ENCODE measurements at places on chromosomes 4 and X.

DNA sequence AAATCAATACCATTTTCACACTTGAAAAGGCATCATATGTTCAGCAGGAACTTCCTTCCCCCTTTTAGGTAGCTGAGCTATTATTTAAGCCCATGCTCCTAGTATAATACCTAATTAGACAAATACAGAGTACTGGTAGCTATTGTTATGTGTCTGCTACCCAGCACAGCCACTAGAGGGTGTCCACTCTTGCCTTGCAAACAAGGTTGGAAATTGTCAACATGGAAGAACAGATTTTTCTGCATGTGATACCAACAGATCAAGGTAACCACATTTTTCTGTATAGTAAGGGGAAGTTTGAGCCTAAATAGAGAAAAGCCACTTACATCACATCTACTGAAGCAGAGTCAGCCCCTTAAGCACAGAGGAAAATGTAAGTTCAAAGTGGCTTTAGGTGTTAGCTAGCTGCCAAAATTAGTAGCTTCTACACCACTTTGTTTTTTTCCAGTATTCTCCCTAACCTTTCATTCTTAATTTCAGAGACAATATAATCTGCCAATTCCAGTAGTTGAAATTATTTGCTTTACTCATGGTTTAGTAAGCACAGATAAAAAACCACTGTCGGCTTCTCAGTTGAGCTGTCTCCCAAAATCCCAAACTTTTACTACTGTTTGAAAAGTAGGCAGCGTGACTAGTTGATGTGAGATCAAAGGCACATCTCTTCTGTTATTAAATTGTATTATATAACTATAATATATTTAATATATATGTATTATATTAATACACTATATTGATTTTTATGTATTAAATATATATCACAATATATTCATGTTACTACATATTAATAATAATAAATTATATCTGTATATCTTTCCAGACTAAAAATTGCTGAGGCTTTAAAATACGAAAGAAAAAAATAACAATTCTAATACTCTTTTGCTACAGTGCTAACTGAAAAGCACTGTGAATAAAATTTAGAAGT, 38.2 kb downstream of the EDNRA start:
- DNase-seq = peak; percentile 63

- DNase-seq = no peak
Measured at GRCh38 chr4:132276989-132277388, 872.1 kb upstream of the PCDH10 start.

GRCh38 chr4:6405397-6405706, 67.1 kb downstream of the PPP2R2C start:
- DNase-seq = no peak

GRCh38 chrX:46039526-46039925, 505.7 kb downstream of the ZNF674 start:
- DNase-seq = no peak

DNA sequence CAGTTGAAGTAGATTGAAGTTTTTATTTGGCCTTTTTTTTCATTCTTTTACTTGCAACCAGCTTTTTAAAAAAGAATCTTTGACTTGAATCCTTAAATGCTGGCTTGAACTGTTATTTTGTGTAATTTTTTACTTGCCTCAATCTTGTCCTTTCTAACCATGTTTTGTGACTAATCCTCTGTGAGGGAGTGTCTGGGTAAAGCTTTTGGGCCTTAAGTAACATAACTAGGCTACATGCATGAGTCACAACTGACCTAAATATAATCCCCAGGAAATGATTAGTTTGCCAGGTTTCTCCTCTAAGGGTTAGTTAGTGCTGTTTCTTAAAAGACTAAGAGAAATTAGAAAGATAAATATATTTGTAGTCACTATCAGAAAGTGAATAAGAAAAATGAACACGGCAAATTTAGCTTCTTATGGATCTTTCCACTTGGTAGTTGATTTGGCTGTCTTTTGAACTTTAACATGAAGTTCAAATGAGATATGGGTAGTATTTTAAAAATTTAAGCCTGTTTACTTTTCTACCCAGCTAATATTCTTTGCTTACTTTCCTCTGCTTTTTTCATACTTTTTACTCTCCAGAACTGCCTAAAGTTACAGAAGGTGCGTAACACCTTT, 13.0 kb downstream of the EXOC1 start:
- DNase-seq = peak; percentile 89

DNA sequence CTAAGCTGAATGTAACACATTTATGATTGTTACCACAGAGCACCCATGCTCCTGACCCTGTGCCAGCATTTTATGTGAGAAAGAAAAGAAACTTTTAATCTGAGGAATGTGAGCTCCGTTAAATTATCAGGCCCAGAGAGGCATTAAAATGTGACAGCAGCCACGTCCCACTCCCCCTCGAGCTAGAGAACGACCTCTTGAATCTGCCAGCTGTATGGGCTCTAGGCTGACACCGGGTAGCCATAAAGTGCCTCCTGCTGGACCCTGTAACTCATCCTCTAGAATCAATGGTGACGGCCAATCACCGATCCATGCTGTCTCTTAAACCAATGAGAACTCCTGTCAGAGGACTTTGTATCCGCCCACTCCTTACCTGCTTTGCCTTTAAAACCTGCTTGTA, 110.2 kb upstream of the ADRA2C start:
- no peak for DNase-seq

Measured in kidney capillary endothelial cell (primary cell).